ENCODE measurements at places on chromosomes 6 and 20. TPM values are rescaled to one million over a fixed set of nuclear protein-coding genes. Genes with fewer than 3 reads are reported as not detected.

Gene SLC13A3
- not detected for total RNA-seq

DNA sequence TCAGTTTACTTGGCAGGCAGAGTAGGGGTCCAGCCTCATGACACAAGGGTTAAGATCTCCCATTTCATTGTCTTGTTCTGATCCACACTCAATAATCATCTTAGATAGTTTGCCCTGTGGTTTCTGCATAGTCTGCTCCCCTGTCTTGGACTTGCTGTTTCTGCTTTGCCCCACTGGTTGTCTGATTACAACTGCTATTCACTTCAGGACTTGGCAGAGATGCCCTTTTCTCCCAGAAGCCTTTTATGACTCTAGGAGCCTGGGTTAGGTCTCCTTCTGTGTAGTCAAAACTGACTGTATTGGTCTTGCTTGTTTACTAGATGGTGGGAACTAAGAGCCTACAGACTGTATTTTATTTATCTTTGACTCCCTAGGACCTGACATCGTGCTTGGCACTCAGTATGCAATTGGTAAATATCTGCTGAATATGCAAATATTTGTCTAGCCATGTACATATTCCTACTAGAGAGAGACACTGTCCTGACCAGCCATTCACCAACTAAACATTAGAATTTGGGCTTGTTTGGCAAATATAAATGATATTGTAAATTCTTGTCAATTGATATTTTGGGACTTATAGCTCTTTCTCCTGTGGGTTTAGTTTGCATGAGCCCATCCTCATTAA is 165.9 kb upstream of the KCNK16 start:
- DNase-seq, result no peak

DNA sequence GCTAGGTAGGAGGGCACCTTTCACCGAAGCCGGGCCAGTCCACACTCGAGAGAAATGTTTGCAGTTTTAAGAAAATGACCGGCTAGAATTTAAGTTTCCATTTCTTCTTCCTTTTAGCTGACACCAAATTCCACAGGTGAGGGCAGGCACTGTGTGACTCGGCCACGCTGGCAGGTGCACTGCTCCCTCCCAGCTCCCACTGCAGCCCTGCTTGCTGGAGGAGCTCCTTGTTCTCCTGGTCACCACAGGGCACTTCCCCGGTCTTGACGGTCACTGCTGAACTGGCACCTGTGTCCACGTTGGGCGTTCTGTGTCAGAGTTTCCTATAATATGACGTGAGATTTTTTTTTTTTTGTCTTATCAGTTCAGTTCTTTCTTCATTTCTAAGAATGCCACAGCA is 3.6 kb upstream of the KIF25 start:
- DNase-seq, result no peak

DNA sequence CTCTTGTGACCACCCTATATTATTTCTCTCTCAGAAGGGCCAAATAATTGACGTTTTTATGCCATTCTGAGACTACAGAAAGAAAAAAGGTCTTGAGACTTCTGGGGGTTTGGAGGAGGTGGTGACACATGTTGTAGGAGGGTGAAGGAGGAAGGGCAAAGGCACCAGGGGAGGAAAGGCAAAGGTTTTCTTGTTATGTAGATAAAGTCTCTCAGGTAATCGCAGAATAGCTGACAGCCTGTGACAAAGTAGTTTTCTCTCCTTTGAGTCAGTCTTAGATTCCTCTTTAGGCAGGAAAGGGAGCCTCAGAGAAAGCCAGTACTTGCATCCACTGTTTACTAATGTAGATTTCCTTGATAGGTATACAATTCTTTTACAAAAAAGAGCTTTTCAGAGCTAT is 23.6 kb downstream of the OR2B2 start:
- DNase-seq, result no peak

- DNase-seq, result no peak
Measured at GRCh38 chr6:90663873-90664272, 77.0 kb upstream of the MAP3K7 start.

GRCh38 chr6:152241013-152241766 is 396.0 kb downstream of the SYNE1 start:
- DNase-seq, result no peak

Gene RNF144B
- total RNA-seq, result 0.60 TPM

DNA sequence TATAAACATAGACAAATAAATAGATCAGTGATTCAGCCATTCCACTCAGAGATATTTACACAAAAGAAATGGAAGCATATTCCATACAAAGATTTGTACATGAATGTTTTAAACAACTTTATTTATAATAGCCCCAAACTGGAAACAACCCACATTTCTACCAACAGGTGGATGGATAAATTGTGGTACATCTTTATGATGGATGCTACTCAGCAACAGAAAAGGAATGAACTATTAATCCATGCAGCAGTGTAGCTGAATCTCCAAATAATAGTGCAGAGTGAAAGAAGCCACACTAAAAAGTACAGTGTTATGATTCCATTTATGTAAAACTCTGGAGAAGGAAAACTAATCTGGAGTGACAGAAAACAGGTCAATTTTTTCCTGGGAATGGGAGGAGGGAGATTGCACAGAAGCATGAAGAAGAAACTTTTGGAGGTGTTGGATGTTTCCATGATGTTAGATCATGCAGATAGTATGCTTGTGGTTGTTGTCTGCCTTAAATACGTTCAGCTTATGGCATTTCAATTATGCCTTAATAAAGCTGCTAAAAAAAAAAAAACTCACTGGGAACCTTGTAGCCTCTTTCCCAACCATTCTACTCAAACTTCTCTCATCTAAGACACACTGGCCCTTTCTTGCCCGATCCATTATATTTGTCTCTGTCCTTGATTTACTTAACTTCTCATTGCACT is 100.9 kb downstream of the PPP1R14C start:
- DNase-seq, result no peak

Gene ADNP
- 28.1 TPM for total RNA-seq

Gene CST7
- total RNA-seq, result not detected

DNA sequence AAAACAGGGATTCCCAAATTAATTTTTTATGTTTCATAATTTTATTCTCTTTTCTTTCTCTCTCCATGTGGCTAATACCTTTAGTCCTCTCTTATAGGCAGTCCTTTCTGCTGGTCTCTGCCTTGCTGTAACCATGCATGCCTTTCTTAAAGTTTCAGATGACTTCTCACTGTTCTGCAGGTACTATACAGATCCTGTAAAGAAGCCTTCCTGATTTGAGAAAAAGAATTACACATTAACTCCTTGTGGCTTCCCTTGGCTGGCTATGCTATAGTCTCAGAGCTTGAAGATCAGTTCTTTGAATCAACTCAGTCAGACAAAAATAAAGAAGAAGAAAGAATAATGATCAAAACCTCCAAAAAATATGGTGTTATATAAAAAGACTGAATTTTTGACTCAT is 7.3 kb upstream of the GPR63 start:
- no peak for DNase-seq

GRCh38 chr20:51541189-51542032 is 1.1 kb downstream of the NFATC2 start:
- no peak for DNase-seq

GRCh38 chr6:151358475-151358874 is 32.9 kb downstream of the ZBTB2 start:
- DNase-seq, result no peak

DNA sequence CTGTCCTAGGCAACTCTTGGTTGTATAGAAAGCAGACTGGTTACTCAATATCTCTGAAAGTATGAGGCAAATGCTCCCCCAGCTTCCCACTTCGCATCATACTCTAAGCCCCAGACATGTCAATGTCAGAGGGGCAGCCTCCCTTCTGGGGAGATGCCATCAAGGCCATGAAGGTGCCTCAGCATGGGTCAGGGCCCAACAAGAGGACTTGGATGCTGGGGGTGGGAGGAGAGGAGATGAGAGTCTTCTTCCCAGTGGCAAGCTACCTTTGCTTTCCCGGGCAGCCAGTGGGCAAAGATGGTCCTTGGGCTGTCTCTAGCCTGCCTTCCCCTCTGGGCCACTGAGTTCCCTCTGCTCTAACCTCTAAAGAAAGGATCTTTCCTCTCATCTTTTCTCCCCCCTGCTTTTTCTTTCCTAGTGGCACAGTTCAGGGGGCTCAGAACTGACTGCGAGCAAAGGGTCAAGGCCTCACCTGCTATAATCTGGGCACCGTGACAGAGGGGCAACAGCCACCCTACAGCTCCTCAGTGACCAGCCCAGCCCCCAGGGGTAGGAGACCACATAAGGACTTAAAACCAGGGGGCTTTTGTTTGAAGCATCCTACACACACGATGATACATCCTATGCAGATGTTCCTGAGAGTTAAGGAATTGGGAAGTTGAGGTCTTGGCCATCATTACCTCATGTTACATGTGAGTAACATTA is 26.2 kb downstream of the MOCS1 start:
- no peak for DNase-seq

GRCh38 chr6:80690551-80691131 is 584.2 kb downstream of the BCKDHB start:
- DNase-seq, result no peak

GRCh38 chr6:32117461-32117860 is 8.3 kb upstream of the TNXB start:
- no peak for DNase-seq

Gene KDM1B
- total RNA-seq, result 9.3 TPM

DNA sequence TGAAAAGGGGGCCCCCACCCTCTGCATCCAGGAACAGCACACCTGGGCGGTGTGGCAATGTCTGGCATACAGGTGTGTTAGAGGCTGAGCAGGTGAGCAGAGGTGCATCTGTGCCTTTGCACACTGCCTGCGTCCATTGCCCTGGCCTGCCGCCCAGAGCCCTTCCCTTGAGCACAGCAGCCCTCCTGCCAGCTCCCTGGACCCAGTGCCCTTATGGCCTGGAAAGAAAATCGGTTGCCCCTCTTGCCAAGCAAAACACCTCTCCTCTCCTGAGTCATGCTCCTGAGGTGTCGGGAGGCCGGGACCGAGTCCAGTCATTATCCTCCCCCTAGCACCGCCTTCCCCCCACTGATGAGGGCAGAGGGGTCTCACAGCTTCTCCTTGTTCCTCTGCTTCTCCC is 259.9 kb downstream of the SMOC2 start:
- DNase-seq, result no peak

- DNase-seq, result no peak
Measured at GRCh38 chr20:62727584-62728027, 19.0 kb downstream of the NTSR1 start.

Gene CDS2
- total RNA-seq, result 35.8 TPM

Gene FOXQ1
- total RNA-seq, result 0.24 TPM

GRCh38 chr6:40719671-40720374 is 132.7 kb upstream of the LRFN2 start:
- DNase-seq, result peak; percentile 47
